Left cardiac atrium (tissue), 4 donors: ENCODE measurements at places on chromosomes 6 and 20.

DNA sequence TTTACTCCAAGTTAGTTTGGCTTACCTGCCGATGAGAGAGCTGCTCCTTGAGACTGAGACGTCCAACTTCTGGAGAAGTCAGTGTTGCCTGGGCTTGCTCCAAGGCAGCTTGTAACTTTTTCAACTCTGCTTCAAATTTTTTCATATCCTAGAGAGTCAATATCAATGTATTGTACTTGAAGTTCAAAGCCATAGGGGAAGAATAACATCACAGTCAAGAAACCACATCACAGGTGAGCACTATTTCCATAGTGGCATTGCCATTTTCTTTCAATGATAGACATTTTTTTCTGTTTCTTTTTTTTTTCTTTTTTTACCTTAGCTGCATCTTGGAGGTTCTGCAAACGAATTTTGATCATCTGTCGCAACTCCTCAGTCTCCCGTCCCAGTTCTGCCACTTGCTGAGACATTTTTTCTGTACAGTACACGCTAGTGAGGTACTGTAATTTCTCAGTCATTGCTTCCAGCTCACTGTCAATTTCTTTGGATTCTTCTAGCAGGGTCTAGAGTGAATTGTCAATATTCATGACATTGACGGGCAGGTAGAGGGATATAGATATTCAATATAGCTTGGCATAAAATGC, 326.7 kb downstream of the SYNE1 start:
- no peak for DNase-seq

DNA sequence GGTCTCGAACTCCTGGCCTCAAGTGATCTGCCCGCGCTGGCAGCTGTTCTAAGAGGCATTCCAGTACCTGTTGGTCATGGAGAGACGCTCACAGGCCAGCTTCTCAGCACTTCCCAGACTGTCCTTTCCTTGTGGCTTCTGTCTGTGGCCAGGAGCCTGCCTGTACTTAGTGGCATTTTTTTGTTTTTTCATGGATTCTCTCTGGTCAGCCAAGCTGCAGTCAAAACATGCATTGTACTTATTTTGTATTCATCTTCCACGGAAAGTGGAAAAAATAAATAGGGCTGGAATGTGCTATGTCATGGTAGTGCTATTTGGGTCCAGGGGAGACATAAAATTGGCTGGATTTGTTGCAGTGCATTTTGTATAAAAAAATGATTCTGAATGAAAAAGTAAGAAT, 29.1 kb downstream of the ZDHHC14 start:
- no peak for DNase-seq

DNA sequence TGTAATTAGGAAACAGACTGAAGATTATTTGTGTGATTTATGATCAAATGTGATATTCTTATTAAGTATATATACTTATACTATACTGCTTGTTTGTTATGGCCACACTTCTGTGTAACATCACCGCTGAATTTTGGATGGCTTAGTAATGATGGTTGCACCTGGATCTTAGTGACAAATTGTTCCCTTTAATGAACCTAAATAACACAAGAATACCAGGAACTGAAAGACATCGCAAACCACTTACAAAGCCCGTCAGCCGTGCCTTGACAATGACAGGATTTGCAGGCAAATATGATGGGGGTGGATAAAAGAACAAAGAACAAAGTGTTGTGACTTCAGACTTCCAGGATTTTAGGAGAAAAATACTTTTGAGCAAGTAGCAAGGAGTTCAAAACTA, 67.1 kb downstream of the LAMP5 start:
- no peak for DNase-seq

DNA sequence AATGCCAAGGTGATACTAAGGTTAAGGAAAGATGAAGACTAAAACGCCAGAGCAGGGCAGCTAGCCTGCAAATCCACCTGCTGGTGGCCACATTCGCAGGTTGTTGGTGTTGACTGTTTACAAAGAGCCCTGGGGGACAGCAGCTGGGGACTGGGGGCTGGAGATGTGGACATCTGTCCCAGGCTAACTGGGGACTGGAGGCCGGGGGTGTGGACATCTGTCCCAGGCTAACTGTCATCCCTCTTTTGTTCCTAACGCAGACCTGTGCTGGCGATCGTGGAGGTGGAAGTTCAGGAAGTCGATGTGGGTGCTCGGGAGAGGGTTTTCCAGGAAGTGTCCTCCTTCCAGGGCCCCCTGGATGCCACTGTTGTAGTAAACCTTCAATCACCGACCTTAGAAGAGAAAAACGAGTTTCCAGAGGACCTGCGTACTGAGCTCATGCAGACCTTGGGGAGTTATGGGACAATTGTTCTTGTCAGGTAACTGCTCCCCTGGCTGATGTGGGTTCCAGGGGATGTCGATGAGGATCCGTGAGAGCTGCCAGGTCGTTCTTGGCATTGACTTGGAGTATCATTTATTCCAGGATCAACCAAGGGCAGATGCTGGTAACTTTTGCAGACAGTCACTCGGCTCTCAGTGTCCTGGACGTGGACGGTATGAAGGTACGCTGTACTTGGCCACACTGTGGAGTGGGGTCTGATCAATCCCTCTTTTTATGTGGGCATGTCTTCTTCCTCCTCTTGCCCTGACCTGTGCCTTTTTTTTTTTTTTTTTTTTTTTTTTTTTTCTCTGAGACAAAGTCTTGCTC, 87.0 kb downstream of the SERAC1 start:
- DNase-seq = no peak

DNA sequence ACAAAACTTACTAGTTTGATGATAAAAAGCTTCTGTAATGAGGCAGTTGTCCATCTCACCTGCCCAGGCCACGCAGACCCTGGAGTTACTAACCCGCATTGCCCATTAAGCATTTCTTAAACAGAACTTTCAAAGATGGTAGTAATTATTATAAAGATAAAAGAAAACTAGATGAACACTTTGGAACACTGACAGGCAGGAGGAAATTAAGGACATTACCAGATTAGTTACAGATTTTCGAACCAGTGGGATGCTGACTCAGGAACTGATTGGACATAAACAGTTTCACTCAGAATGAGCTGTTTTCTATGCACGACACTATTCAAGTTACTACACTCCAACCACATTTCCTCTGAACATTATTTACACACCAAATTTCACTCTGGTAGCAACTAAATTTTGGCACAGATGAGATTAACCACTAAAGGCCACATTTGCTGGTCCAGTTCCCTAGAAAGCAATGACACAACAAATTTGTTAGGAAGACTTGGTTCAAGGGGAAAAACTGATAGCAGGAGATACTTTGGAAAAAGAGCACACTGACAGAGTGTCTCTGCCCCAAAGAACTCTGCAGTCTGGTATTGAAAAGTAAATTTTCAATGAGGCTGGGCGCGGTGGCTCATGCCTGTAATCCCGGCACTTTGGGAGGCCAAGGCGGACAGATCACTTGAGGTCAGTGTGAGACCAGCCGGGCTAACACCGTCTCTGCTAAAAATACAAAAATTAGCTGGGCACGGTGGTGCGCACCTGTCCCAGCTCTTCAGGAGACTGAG, 3.0 kb downstream of the ROMO1 start:
- DNase-seq = no peak

DNA sequence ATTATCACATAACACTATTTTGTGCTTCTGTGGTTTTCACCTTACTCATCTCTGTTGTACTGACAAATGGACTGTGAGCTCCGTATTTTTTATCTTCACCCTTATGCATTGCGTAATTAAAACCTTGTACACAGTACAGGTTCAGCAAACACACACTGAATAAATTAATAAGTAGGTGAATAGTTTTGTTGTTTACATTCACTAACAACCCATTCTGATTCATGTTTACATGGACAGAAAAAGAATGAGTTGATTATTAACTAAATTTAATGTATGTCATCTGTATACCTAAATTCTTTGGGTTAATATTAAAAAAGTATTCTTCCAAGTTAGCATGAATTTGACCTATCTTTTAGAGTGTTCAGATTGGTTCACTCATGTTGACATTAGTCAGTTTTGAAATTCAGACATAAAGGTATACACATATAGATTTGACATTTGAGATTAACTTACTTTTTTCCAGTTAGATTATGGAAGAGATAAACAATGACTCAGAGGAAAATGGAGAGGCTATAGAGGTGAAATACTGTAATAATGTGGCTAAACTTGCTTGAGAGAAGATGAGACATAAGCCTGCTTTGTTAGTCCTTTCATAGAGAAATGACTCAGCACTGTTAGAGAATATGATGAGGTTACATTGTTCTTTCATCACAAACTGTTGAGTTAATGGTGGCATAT, 541.7 kb upstream of the FLRT3 start:
- no peak for DNase-seq

DNA sequence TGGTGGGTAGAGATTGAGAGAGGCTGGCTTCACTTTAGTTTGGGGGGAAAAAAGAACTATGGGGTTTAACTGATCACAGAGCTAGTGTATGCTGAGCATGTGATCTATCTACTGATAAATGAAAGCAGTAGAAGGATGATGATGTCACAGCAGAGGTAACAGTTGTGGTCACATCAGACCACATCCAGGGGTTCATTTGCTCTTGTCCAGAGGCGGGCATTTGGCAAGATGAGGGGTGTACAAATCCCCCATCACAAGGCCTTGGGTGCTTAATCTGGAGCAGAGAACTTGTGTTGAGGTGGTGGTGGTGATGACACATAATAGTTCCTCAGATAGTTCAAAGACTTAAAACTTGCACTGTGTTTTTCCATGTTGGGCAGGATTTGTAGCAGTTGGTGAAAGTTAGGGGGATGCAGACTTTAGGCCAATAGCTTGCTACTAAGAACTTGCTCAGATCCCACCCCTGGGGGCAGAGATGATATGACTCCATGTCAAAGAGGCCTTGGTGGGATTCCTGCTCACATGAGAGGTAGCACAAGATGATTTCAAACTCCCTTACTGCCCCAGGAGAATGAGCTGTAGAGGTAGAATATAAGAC, 63.4 kb downstream of the PRDM1 start:
- no peak for DNase-seq

GRCh38 chr6:71681234-71681867, 205.0 kb upstream of the RIMS1 start:
- DNase-seq = no peak

GRCh38 chr6:43739642-43740091, 30.3 kb upstream of the VEGFA start:
- DNase-seq = no peak

DNA sequence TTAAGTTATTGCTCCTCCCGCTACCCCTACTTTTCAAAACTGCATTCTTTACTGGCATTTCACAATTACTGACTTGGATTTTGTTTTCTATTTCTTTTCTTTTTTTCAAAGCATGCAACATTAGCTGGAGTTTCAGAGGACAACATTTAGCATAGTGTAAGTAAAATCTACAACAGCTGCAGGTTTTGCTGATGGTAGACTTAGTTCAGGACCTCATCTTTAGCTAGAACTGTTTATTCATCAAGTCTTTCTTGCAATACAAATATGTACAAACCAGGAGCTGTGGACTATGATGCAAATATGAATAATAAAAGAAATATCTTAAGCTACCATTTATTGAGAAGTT, 728 bp upstream of the CEP162 start:
- DNase-seq = no peak
